ENCODE measurements at places on chromosomes 4 and X.

DNA sequence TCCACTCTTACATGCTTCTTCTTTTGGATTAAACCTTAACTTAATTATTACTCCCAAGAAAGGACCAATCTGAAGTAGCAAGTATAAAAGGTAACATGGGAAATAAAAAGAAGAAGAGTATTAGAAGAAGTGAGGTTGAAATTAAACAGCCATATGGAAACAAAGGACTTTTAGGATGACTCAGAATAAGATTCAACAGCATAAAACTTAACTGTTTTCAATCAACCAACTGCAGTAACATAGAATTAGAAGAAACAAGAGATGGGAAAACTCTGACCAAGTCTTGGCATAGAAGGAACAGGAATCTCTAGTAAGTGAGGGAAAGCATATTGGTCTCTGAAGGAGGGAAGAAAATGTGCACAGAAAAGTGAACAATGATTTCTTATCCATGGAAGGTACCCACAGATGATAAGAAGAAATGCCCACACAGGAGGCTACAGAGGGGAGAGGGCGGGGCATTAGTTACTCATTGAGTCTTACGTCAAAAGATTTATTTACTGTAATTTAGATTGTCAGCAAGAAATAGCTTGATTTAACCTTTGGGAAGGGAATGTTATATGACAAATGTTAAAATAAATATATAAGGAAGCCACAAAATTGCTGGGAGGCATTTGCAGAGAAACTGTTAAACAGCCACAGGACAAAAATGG is 177.3 kb downstream of the BANK1 start:
- DNase-seq = no peak

- DNase-seq = no peak
Observed at GRCh38 chr4:11158971-11159370, 269.7 kb downstream of the HS3ST1 start.

- no peak for DNase-seq
Observed at GRCh38 chr4:24273136-24273535, 311.2 kb downstream of the DHX15 start.

- no peak for DNase-seq
Observed at GRCh38 chrX:106730401-106730800, 3.9 kb downstream of the RNF128 start.

DNA sequence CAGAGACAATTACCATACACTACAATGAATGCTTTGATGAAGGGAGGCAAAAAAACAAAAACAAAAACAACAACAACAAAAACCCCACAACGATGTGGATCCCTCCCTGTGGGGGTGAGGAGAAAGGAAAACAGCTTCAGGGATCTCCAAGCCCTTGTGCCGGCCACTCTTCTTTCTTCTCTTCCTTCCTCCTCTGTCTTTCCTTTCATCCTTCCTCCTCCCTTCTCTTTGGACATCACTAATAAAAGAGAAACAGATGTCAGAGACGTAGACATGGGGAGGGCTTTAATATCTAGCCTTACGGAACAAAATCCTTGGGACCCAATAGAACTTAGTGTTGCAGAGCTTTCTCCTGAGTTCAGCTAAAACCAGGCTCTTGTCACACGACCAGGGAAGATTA is 18.8 kb upstream of the STX18 start:
- DNase-seq = no peak

DNA sequence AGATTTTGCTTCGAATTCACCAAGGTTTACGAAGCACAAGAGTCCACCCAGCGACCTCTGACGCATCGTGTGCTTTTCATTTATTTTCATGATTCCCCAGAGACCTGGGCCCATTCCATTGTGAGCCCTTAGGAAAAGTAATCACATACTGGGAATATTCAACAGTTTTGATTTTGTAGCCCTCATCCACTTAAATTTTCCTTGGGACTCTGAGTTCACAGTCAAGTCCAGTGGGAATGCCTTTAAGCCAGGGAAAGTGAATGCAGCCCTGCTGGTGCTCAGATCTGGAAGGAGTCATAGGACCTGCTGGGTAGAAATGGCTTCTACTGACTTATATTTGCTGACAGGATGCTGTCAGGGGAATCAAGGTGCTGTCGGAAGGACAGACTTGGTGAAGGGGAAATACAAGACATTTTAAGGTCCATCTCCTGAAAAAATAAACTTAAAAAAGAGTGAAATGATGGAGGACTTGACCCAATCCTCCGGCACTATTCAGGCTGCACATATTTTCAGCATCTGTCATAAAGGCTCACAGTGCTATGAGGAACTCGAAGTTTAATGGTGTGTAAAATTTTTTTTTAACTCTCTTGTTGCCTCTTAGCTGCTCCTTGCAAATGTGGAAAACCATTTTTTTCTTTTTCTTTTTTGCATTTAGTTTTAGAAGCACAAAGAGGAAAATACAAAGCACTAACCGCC is 204.9 kb downstream of the MID1 start:
- no peak for DNase-seq

GRCh38 chrX:48645669-48646068 is 37.9 kb upstream of the WAS start:
- DNase-seq = no peak

- no peak for DNase-seq
Observed at GRCh38 chr4:185838514-185839193, 26.7 kb upstream of the SORBS2 start.

GRCh38 chrX:66918511-66918910 is 279.6 kb upstream of the EDA2R start:
- DNase-seq = no peak

DNA sequence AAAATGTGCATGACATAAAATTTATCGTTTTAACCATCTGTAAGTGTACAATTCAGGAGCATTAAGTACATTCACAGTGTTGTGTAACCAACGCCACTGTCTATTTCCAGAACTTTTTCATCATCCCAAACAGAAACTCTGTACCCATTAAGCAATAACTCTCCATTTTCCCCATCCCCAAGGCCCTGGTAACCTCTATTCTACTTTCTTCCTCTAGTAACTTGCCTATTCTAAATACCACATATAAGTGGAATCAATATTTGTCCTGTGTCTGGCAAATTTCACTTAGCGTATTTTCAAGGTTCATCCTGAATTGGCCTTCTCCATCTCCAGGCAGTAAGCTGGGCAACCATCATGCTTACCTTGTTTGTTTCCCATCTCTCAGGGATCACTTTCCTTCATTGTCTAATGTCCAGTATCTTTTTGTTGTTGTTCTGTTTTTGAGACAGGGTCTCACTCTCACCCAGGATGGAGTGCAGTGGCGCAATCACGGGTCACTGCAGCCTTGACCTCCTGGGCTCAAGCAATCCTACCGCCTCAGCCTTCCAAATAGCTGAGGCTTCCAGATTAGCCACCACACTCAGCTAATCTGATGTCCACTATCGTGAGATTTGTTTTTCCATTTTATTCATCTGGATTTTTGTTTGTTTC is 17.7 kb upstream of the GRIPAP1 start:
- DNase-seq = no peak

- DNase-seq = no peak
Observed at GRCh38 chr4:105936901-105937300, 41.6 kb downstream of the NPNT start.

DNA sequence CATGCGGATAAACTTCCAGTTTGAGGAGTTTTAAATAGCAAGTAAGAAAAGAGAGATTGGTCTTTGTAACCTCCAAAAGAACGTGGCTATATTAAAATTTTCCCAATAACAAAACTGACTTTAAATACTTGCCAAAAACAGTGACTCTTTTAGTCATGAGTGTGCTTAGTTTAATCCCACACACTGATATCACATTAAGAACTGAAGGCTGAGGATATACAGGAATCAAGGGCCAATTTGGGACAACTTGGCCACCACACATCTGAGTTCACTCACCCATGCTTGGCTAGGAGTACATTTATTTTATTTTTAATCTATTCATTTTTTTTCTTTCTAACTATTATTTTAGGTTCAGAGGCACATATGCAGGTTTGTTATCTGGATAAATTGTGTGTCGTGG is 110.2 kb downstream of the APBB2 start:
- no peak for DNase-seq

- no peak for DNase-seq
Observed at GRCh38 chrX:2391869-2392606, 108.7 kb downstream of the DHRSX start.

DNA sequence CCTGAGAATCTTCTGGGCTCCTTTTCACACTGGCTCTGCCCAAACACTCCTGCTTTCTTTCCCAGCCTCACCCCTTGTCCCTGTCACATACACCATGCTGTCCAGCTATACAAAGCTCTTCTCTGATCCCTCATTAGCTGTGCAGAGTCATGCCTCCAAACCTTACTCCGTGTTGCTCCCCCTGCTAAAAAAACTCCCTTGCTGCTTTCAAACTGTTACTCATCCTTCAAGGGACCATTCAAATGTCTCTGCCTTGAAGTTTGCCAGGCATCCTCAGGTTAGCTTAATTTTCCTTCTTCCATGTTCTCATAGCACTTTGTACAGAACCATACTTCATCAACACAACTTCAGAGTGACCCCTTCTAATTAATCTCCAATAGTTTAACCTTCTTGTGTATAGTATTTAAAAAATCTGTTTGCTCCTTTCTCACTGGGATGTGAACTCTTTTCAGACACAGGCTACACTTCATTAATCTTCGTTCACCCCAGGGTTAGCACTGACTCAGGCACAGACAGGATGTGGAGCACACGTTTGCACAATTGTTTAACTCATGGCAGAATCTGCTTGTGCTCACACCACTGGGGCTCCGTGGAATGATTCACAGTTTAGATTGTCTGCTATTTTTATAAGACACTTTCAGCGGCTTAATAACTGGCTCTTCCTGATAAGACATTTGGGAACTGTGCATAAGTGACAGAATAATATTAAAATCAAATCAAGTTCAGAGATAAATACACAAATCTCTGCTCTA is 21.4 kb upstream of the SEL1L3 start:
- no peak for DNase-seq

DNA sequence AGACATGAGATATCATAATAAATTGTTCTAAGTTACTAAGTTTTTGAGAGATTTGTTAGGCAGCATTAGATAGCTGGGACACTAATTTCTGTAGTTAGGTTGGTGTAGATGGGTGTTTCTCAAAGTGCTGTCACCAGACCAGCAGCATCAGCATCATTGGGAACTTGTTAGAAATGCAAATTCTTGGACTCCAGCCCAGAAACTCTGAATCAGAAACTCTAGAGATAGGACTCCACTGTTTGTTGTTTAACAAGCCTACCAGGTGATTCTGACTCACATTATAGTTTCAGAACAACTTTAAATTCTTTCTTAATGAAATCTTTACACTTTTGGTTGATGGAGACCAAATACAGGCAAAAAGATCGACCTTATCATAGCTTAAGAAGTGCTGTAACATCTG is 173.7 kb downstream of the PABPC4L start:
- no peak for DNase-seq

GRCh38 chrX:154329294-154329693 is 33.7 kb downstream of the TKTL1 start:
- DNase-seq = no peak

DNA sequence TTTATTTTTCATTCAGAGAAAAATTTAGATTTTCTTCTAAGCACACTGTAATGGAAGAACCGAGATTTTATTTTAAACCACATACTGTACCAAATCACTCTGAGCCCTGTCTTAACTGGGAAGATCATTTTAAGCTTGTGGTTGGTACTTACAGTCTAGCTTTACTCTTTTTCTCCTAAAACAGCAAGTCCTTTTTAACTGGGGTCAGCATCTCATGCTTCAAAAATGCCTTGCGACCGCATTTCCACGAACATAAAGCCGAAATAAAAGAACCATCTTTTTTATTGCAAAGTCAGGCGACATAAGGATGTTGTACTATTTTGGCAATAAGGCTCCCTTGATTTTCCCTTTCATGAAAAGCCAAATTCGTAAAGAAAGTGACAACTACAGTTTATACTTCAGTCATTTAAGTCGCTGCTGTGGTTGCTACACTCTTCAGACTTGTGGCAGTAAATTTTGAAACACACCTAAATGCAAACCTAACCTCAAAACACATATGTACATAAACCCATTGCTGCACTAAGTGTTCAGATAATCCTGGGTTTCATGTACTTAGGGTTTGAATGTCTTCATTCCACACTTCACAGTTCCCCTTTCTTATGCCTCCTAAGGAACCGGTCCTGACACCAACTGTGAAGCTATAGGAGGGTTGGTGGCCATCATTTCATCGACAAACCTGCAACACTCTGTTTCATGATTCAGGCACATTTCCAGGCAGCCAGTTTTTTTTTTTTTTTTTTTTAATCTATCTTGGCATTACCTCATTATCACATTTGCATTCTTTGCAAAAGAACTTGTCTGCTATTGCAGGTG is 3.0 kb downstream of the STOX2 start:
- no peak for DNase-seq

Measured in NCI-H2029 (cell line).